GM12864 (cell line): ENCODE measurements at places on chromosomes 2 and 18.

DNA sequence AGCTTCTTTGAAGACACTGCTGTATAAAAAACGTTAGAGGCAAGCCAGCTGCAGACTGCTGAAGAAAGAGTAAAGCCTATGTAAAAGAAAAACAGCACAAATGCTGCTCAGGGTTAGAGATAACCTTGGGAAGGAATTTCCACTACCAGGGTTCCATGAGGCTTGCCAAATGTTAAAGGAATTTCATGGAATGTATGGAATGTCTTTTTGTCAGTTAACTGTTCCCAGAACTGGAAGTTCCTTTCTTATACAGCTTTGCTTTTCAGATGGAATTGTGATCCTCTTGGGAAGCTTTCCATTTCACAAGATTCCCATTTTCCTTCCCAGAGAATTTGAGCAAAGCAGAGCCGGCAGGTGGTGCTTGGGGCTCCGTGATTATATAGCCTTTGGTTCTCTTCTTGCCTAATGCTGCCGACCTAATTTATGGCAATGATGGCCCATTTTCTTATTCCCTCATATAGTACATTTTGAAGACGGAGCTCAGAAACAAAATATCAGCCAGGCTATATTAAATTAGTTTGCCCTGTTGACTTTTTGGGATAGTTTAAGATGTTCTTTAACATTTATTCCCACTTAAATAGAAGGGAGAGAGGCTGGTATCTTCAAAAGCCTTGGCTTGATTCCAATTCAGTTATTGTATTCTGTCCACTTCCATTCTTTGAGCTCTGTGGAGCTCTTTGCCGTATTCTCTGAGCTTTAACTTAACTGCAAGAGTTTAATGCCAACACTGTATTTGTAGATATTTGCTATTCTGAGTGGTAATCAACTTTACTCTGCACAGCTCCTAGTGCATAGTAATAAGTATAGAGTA is 162.3 kb downstream of the PHLPP1 start:
- no peak for DNase-seq

- DNase-seq, result no peak
Measured at GRCh38 chr2:232611559-232612218, 21.7 kb upstream of the EFHD1 start.

DNA sequence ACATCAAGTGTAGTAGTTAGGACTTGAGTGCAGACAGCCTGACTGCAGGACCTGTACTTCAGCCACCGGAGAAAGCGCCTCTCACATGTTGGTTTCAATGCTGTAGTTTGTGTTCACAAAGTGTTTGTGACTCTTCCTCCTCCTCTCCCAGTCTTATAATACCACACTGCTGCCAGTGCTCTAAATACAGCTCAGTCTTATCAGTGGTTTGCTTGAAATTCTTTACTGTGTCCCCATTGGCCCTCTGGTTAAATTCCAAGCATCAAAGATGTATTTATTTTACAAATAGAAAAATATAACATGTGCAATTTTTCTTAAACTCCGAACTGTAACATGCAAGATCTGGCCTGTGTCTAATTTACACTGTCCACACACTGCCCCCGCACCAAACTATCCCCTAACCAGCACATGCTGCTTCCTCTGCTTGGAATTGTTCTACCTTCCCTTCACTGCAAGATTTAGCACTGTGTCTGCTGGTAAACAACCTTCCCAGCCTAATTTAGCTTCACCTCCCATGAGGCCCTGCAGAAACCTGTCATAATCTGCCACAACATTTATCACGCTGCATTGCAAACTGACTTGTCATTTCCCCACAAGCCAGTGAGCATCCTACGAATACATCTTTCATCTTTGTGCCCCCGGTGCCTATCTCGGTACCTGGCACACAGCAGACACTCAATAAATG is 77.1 kb downstream of the SUMO1 start:
- no peak for DNase-seq

DNA sequence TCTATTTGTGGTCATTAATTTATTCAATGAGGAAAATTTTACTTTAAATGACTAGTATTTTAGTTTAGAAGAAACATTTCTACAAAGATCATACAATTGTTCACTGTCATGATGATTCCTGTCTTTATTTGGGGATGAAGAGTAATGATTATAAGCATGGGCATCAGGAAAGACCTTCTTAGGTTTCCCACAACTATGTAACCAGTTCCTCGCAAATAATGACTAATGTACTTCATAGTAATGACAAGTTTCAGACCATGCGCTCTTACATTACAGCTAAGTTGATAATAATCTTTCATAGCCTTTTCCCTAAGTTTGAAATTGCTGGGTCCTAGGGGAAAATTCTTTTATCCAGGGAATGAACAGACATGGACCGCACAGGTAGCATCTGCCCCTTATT is 90.5 kb downstream of the MYO5B start:
- no peak for DNase-seq

DNA sequence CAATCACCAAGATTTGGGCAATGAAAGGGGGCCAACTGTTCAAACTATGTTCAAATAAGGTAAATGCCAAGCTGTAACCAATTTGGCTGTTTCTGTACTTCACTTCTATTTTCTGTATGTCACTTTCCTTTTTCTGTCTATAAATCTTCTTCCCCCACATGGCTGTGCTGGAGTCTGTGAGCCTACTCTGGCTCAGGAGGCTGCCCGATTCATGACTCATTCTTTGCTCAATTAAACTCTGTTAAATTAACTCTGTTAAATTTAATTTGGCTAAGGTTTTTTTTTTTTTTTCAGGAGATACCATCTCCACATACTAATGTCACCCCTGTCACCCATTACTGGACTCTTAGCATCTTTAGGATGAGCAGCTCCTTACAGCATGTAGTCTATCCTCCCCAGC is 178.8 kb upstream of the TWIST2 start:
- DNase-seq, result no peak

DNA sequence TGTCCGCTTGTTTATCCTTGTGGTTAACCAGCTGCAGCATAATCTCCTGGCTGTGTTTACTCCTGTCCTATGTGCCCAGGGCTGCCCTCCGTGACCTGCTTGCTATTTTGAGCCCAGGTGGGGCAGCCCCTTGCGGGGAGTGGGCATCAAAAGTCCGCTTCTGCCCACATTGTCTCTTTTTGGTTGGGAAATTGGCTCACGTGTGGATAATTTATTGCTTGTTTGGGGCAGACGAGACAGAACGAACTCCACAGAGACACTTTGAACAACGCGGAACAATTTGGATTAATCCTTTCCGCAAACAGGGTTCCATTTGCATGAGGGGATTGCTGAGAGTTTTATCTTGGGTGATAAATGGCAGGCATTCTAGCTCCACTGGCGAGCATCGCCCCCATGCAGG is 8.1 kb upstream of the CXCR4 start:
- DNase-seq, result no peak

GRCh38 chr18:24397131-24397693 is 412 bp downstream of the OSBPL1A start:
- DNase-seq, result no peak

DNA sequence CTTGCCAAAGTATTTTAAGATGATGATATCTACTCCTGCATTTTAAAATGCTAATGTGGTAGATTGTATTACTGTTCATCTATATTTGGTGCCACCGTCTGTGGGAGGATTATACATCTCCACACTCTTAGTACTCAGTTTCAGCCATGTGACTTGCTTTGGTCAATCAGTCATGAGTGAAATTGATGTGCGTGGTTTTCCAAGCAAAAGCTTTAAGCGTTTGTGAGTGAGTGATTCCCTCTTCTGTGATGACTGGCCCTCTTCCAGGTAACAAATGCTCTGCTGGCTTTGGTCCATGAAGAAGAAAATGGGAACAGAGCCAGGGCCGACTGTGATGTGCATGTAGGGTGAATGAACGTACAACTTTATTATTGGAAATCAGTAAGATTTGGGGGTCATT is 330.4 kb downstream of the LPIN1 start:
- DNase-seq, result no peak

- no peak for DNase-seq
Measured at GRCh38 chr2:9258953-9259399, 52.4 kb downstream of the ASAP2 start.

DNA sequence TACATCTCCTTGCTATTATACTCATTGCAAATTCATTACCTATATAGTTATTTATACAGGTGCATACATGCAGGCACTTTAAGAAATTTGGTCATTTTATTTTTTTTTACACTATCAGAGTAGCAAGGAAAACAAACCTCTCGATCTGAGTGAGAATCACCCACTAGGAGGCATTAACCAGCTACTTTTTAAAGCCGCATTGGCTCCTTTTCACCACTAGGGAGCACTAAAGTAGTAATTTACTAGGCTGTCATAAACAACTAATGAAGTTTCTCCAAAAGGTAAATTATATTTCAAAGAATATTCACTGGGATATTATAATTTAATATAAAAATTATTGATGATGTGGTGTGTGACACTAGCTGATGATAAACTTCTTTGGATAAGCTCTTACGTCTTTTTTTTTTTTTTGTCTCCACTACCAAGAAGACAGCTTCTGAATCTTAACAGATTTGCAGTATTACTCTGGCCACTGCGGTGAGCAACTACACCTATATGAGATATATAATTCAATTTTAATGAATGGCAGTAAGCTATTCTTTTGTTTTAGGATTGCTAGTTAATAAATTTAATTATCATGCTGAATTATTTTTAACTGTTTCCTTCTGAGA is 101.9 kb downstream of the NOL4 start:
- DNase-seq, result peak; percentile 13

- DNase-seq, result no peak
Measured at GRCh38 chr18:76613053-76613754, 118.2 kb upstream of the ZNF516 start.

DNA sequence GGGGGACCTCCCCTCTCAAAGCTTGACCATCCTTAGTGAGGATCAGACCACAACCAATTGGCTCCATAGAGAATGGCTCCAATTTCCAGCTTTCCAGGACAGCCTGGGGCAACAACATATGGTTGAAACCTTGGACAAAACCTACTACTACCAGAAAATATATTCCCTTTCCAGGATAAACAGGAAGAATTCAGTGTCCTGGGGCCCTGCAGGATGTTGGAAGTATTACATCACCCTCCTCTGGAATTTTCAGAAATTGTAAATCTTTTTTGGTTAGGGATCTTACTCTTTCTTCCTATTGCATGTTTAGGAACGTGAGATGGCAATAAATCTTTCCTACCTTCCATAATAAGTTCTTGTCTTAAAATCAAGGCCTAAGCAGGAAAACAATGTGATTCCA is 158.9 kb upstream of the MEIS1 start:
- DNase-seq, result no peak

GRCh38 chr18:79924814-79925731 is 26.4 kb downstream of the SLC66A2 start:
- no peak for DNase-seq

DNA sequence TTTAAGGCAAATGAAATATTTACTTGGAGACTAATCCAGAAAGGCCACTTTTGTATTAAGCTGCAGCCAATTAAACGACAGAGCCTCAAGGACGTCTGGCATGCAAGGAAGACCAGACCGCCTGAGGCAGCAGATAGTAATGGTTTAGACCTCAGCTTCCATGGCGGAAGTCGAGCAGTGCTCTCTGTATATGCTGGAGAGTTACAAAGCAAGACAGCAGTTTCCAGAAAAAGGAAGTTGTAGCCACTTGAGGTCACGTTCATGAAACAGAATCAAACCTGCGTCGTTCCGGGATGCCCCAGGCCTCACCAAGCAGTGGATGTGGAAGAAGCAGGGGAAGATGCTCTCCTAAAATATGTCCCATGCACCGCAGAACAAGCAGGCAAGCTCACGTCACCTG is 142.0 kb downstream of the PTGR3 start:
- no peak for DNase-seq

GRCh38 chr2:100990650-100991403 is 11.3 kb upstream of the RPL31 start:
- no peak for DNase-seq

- DNase-seq, result no peak
Measured at GRCh38 chr2:137231628-137232027, 466.3 kb downstream of the THSD7B start.

GRCh38 chr2:127584516-127585033 is 49.1 kb downstream of the MYO7B start:
- DNase-seq, result no peak

DNA sequence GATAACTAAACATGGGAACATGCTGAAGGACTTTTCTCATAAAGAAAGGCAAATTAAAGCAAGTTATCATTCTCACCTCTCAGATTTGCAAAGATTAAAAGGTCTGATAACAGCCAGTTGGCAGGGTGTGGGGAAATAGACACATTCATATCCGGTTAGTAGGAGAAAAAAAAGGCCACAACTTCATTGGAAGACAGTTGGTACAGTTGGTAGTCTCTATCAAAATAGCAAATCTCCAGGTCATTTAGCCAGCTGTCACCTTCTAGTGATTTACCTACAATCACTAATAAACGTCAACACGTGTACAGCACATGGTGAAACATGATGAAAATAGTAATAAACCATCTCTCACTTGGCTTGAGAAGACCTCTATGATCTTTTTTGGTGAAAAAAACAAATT is 16.6 kb downstream of the INPP5D start:
- DNase-seq, result no peak

DNA sequence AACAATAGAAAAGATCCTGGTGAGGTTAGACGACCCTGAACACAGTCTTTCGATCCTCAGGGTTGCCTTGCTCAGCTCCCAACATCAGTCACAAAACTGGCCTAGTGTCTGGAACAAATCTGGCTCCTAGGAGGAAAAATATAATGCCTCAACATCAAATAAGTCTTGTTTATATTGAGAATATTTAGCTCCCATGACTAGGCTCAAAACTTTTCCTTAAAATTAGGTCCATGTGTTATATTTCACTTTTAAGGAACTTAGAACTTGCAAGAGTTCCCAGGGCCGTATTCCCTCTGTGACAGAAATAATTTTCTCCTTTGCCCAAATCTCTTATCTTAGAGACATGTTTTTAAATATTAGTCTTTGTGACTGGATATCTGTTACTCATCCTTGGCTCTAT is 819.7 kb upstream of the ZEB2 start:
- no peak for DNase-seq

DNA sequence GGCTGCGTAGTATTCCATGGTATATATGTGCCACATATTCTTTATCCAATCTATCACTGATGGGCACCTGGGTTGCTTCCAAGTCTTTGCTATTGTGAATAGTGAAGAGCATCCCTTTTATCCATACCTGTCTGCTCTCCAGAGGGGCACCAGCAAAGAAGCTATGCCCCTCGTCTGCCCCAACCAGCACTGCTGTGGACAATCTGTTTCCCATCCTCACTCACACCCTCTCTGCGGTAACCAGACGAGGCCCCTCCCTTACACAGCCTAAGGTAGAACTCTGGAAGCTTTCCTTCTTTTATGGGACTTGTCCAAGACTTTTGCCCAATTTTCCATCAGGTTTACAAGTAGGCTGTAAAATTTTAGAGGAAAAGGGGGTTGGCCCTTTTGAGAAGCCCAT is 24.9 kb downstream of the TTR start:
- no peak for DNase-seq

GRCh38 chr2:46101557-46102220 is 195.5 kb upstream of the EPAS1 start:
- DNase-seq, result no peak

GRCh38 chr2:32210767-32211408 is 45.2 kb downstream of the SLC30A6 start:
- no peak for DNase-seq
